ENCODE measurements at places on chromosomes 6 and 20. TPM values are rescaled to one million over a fixed set of nuclear protein-coding genes. Genes with fewer than 3 reads are reported as not detected.

The PREX1 gene
- 4.9 TPM for total RNA-seq

The BHLHE23 gene
- not detected for total RNA-seq

The MYCT1 gene
- total RNA-seq: 0.75 TPM

The CHD6 gene
- 16.4 TPM for total RNA-seq

The ABHD16B gene
- not detected for total RNA-seq

The FOXQ1 gene
- not detected for total RNA-seq

The GLP1R gene
- total RNA-seq: not detected

The GTSF1L gene
- not detected for total RNA-seq

The ZMYND8 gene
- total RNA-seq: 20.0 TPM

The NHLRC1 gene
- total RNA-seq: 1.9 TPM

The SLC16A10 gene
- total RNA-seq: not detected

The PPP1R14C gene
- total RNA-seq: not detected
